ENCODE measurements at places on chromosomes 5 and 9.

GRCh38 chr5:125180231-125180829 lies 433.9 kb upstream of the ZNF608 start:
- DNase-seq: no peak

DNA sequence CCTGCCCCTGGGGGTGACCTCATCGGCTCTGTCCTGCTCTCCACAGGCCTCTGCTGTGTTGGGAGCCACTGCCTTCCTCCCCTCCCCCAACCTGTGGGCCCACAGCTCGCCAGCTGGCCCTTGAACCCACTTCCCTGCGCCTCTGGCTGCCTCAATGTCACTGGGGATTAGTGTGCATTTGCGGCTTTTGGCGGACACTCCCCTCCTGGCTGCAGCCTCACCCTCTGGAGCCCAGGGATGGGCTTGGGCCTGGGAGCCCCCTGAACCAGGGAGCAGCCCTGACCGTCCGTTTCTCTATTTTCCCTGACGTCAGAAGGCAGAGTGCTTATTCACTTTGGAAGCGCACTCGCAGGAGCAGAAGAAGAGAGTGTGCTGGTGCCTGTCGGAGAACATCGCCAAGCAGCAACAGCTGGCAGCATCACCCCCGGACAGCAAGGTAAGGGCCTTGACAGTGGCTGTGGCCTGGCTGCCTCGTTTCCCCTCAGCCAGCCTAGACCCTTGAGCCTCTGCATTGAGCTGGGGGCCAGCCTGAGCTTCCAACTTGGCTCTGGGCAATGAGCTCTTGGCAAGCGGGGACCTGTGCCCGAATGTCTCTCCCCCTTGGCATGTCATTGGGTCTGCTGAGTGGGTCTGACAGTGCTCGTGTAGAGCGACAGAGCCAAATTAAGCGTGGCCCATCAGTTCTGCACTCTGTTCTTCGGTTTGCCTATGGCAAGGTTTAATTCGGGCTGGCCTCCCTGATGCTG lies 73.1 kb downstream of the RGS3 start:
- no peak for DNase-seq

DNA sequence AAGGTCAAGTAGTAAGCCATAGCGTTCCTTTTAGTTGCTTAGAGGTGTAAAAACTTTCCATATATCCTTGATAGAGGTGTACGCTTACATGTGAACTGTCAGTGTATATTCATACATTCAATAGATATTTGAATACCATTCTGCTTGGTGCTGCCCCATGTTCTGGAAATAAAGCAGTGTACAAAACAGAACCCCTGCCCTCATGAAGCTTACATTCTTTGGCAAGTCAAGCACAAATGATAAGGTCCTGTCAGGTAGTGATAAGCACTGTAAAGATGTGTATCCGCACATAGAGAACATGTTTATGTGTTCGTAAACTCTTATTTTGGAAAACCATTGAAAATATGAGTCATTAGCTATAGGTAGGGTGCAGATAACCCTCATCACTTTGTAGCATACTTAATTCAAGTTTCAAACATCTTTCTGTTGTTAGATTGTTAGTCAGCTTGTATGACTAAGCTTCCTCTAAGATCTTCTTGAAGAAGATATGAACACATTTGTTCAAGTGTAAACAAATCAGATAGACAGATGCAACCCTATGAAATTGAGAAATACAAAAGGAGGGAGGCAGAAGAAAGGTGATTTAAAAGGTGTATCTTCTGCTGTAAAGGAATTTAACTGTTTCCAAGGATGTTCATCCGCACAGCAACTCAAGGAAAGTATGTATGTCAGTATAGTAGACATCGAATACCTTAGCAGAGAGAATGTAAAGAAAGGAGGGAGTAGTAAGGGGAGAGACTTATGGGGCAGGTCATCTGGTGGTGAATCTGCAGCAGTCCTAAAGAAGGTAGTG lies 1.6 kb downstream of the GTF3C4 start:
- no peak for DNase-seq

GRCh38 chr9:108759835-108760234 lies 96.0 kb downstream of the ACTL7B start:
- no peak for DNase-seq

- DNase-seq: no peak
Observed at GRCh38 chr5:166834246-166834645, 1457.2 kb upstream of the WWC1 start.

- no peak for DNase-seq
Observed at GRCh38 chr5:149605998-149606724, 24.9 kb downstream of the ARHGEF37 start.

GRCh38 chr9:134485653-134486052 lies 155.9 kb upstream of the COL5A1 start:
- no peak for DNase-seq

GRCh38 chr5:54793468-54794134 lies 191.8 kb downstream of the ESM1 start:
- DNase-seq: no peak

DNA sequence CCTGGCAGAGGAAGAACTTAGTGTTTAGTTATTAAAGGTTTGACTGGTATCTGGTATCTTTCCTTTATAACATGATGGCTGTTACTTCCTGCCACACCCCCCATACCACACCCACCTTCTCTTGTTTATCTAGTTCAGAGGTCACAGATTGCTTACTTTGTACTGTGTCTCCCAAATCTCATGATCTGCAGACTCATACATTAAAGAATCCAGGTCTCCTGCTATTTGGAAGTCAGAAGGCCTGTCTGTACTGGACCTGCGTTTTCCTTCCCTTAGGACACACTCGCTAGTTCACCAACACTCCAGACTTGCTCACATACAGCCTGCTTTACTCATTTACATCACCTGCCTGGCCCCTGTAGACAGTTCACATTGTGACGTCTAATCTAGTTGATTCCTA lies 39.3 kb downstream of the NUDT12 start:
- no peak for DNase-seq

- no peak for DNase-seq
Observed at GRCh38 chr5:107337281-107337680, 333.5 kb downstream of the EFNA5 start.

DNA sequence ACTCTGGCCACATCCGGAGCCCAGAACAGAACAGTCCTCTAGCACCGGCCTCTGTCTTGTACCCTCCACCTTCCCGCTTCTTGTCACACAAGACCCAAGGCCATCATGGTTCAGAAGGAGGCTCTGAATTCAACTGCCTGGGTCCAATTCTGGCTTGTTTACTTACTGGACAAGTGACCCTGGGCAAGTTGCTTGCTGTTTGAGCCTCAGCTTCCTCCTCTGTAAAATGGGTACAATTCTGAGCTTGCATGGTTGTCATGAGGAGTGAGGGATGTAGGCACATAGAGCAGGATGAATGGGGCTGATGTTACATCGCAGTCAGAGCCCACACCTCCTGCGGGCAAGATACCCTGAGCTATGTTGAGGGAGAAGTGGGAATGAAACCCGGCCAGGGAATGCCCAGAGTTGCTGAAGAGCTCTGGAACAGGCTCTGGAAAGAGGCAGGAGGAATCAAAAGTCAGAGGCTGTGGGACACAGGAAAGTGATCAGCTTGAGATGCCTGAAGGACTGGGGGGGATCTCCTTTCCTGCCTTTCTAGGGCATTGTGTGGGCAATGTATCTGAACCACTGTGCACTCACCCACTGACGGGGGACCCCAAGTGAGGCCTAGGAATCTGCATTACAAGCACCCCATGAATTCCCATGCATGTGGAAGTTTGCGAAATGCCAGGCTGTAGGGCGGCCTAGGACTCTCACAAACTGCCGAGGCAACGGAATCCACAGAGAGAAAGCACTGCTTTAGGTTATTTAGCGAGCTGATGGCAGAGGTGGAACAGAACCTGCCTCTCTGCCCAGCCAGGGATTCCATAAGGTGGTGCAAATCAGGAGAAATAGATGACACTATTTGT lies 29.4 kb upstream of the IL17B start:
- no peak for DNase-seq

DNA sequence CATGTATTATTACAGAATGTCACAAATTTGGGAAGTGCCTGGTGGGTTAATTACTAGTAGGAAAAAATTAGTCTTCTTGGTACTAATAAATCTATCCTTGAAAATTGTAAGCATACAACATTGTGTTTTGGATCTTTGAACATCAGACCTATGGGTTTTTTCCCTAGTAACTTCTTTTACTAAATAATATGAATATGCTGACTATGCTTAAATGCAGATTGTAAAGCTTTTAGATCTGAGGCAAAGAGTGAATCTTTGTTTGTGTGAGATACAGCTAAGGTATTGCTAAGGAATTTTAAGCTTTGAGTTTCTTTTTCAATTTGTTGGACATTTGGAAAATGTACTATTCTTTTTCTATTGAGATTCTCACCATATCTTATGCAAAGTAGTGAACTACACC lies 390.6 kb upstream of the CCNH start:
- DNase-seq: no peak

GRCh38 chr9:83441390-83441789 lies 96.8 kb downstream of the FRMD3 start:
- no peak for DNase-seq

GRCh38 chr5:77852514-77853352 lies 76.6 kb upstream of the TBCA start:
- DNase-seq: no peak

DNA sequence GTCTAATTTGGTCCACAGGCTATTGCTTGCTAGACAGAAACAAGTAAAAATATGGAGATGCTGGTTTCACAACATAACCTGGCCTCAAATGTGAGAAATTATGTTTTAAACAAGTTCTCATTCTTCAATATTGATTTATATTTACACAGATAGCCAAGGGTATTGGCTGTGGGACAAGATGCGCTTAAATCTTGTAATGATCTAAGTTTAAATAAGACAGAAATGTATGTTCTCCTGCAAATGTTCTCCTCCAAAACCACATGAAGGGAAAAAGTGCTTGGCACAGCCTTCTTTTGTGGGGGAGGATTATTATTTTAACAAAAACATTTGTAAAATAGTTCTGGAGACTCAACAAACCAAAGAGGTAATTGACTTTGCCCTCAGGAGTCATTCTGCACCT lies 356.0 kb downstream of the DMAC1 start:
- no peak for DNase-seq

DNA sequence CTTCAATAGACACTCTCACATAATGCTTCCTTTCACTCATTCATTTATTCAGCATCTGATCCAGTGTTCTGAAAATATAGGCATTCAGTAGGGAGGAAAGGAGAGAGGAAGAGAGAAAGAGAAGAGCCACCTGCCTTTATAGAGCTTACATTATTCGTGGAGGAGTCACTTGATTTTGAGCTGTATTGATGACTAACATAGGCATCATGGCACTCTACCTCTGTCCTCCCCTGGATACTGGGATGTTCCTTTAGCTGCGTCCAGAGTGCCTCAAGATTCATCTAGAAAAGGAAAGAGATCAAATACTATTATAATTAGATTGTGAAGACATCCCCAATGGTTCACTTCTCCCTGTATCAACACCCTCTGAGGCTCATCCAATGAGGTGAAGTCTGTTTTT lies 345.1 kb downstream of the SPATA31D1 start:
- no peak for DNase-seq

DNA sequence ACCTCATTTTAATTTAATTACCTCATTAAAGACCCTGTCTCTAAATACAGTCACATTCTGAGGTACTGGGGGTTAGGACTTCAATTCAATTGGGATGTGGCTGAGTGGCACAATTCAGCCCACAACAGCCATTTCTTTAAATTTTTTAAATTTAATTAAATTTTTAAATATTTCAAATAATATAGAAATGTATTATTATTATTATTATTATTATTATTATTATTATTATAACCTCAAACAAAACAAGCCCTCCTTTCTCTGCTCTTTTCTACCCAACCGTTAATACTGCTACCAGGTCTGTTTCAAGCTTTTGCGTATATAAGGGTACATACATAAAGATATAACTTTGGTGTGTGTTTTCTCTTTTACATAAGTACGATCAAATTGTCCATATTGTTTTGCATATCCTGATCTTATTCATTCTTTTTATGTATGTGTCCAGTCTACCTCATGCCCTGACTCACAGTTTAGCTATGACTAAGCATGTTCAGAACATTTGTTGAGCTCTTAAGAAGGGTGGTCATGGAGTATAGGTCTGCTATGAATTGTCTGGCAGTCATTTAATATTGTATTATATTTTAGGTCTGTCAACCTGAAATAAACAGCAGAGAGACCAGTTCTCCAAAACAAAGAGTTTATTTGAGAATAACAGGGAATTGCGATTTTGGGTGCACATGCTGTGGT lies 16.1 kb upstream of the RAB14 start:
- DNase-seq: no peak

DNA sequence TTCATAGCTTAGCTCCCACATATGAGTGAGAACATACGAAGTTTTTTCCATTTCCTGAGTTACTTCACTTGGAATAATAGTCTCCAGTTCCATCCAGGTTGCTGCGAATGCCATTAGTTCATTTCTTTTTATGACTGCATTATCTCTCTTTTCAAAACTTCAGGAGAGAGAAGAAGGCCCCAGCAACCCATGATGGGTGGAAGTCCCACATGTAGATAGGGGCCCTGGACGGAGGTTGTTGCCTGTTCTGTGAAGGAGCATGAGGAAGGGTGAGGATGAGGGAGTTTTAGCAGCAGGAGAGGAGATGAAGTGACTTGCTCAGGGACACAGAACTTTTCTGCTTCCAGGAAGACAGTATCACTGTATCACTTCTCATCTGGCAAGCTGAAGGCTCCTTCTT lies 102.2 kb upstream of the KLF4 start:
- DNase-seq: no peak

DNA sequence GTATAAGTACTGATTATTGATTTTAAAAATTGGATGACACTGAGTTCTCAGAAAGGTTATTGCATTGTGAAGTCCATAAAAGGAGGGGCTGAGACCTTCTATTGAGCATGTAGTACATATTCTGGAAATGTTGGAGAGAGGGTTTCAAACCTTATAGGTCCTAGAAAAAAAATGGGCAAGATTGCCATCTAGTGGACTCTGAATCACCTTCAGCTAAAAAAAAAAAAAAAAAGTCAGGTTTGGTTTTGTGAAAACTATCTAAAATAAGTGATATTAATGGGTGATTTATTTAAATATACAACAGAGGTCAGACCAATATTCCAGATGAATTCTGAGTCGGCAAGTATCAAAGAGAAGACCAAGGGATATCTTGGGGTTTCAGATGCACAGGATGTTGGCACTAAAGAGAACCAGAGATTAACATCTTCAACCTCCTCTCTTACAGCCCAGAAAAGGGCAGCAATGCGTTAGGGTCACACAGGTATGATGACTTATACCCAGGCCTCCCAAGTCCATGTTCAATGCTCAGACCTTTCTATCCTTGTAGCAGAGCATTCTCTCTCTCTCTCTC lies 109.8 kb upstream of the NMUR2 start:
- DNase-seq: no peak

DNA sequence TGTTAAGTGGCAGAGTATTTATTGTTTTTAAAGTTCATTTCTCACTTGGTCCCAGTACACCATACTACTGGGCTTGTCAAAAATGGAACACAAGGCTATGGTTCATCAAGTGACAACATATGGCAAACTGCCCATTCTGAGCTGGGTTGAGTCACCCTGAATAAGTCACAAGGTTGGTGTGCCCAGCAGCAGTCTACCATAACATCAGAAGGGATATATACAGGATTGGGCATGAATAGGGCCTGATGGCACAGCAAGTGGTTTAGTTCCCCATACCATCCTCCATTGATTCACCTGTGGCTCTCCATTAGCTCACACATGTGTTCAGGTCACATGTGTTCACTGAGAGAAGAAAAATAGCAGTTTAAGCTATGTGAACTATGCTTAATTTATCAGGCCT lies 249.8 kb upstream of the PRDM9 start:
- DNase-seq: no peak
